ENCODE measurements at places on chromosomes 12 and 14. TPM values are rescaled to one million over a fixed set of nuclear protein-coding genes. Genes with fewer than 3 reads are reported as not detected.

The SP7 gene
- total RNA-seq: not detected

DNA sequence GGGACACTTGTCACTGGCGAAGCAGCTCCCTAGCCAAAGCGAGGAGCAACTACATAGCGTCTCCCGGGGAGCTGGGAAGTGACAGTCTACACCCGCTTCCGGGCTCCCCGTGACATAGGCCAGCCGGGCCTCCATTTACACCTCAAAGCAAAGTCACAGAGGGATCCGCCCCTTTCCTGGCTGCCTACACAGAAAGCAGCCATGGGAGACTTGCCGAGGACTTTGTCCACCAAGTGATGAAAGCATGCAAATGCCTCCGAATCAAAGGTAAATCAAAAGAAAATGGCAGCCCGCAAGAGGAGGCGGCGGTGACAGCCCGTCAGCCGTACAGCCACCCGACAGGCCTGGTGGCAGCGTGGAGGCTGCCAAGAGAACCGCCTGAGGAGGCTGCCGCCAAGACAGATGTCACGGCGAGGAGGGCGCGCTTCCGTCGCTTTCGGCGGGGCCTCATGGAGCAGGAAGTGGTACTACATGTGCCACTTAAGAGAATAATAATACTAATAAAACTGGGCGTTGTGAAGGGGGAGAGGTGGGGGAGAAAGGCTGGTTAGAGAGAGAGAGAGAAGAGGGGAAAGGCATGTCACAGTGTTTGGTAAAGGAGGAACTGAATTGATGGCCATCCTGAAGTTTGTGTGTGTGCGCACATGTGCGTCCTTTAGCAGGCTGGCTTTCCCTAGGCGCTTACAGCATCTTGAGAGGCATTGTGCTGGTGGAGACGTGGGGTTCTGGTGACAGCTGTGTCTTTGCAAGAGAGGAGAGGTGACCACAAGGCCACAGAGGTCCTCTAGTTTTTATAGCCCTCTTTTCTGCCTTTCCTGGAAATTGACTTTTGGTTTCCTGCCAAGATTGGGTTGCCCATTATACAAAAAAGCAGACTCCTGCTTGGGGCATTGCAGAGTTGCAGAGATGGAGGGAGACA is 661.7 kb downstream of the VRK1 start:
- peaks cover 36% of the 10 kb centered on the region for H3K36me3 ChIP-seq
- DNase-seq: peak; percentile 90
- H3K27ac ChIP-seq: peak overlapping the region; percentile 100
- H3K27me3 ChIP-seq: no peaks in the 10 kb centered on the region
- H3K4me3 ChIP-seq: peak overlapping the region; percentile 96
- peaks cover 50% of the 10 kb centered on the region for H3K4me1 ChIP-seq

The PELI2 gene
- 6.4 TPM for total RNA-seq

The STAC3 gene
- total RNA-seq: 2.0 TPM

DNA sequence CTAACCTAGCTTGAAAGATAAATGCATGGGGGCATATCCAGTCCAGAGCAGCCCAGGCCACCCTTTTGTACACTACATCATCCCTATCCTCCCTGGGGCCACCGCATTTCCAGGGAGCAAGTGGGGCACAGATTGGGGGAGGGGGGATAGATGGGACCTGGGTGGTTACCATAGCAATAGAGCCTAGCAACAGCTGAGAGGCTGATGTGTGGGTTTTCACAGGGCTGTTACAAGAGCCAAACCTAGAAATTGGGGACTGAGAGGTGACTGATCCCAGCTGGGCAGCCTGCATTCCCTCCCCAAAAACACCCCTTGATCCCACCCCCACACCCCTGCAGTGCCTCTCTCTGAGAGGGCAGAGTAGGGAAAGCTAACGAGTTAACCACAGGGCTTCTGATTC is 3.7 kb upstream of the ZNF384 start:
- peaks cover 2% of the 10 kb centered on the region for H3K36me3 ChIP-seq
- no peak overlapping the region for H3K27ac ChIP-seq
- no peaks in the 10 kb centered on the region for H3K27me3 ChIP-seq
- no peak for DNase-seq
- H3K4me1 ChIP-seq: peaks cover 9% of the 10 kb centered on the region

GRCh38 chr12:101967506-101967905 is 90.1 kb downstream of the DRAM1 start:
- peaks cover 13% of the 10 kb centered on the region for H3K4me1 ChIP-seq
- no peak overlapping the region for H3K27ac ChIP-seq
- no peaks in the 10 kb centered on the region for H3K27me3 ChIP-seq
- DNase-seq: no peak
- H3K4me3 ChIP-seq: no peak overlapping the region

The PAWR gene
- 4.6 TPM for total RNA-seq

- DNase-seq: no peak
- H3K36me3 ChIP-seq: no peaks in the 10 kb centered on the region
- H3K27me3 ChIP-seq: peaks cover 25% of the 10 kb centered on the region
- no peaks in the 10 kb centered on the region for H3K4me1 ChIP-seq
These were observed 41.9 kb downstream of the CYP46A1 start for GRCh38 chr14:99725774-99726537.

- no peaks in the 10 kb centered on the region for H3K4me1 ChIP-seq
- H3K36me3 ChIP-seq: no peaks in the 10 kb centered on the region
- DNase-seq: no peak
- H3K27ac ChIP-seq: no peak overlapping the region
- peaks cover 4% of the 10 kb centered on the region for H3K27me3 ChIP-seq
- no peak overlapping the region for H3K4me3 ChIP-seq
These were observed 289.1 kb downstream of the RPS29 start for GRCh38 chr14:49297102-49297501.

- no peak overlapping the region for H3K27ac ChIP-seq
- no peak for DNase-seq
- no peaks in the 10 kb centered on the region for H3K27me3 ChIP-seq
- H3K4me3 ChIP-seq: no peak overlapping the region
- peaks cover 51% of the 10 kb centered on the region for H3K36me3 ChIP-seq
- peaks cover 25% of the 10 kb centered on the region for H3K4me1 ChIP-seq
These were observed 30.6 kb upstream of the SLC6A13 start for GRCh38 chr12:293199-293598.

DNA sequence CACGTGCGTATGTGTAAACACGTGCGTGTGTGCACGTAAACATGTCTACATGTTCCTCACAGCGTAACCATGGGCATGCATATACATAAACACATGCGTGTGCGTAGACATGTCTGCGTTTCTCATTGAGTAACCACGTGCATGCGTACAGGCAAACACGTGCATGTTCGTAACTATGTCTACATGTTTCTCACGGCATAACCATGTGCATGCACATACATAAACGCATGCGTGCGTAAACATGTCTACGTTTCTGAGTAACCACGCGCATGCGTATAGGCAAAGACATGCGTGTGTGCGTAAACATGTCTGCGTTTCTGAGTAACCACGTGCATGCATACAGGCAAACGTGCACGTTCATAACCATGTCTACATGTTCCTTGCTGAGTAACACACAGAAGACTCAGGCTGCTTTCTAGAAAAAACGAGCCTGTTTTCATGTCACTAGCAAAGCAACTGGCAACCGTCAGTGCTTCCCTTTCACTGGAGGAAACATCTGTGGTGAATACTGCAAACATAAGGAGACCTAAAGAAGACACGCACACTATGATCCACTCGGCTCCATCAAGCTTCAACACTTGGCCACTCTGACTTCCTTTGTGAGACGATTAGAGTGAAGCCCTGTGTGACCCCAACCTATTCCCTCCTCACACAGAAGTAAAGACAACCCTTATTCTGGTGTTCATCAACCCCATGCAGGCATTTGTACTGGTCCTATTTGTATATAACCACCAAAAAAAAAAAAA is 28.8 kb downstream of the POLE start:
- H3K27ac ChIP-seq: no peak overlapping the region
- DNase-seq: no peak
- H3K27me3 ChIP-seq: no peaks in the 10 kb centered on the region
- peaks cover 68% of the 10 kb centered on the region for H3K36me3 ChIP-seq
- H3K4me1 ChIP-seq: no peaks in the 10 kb centered on the region

DNA sequence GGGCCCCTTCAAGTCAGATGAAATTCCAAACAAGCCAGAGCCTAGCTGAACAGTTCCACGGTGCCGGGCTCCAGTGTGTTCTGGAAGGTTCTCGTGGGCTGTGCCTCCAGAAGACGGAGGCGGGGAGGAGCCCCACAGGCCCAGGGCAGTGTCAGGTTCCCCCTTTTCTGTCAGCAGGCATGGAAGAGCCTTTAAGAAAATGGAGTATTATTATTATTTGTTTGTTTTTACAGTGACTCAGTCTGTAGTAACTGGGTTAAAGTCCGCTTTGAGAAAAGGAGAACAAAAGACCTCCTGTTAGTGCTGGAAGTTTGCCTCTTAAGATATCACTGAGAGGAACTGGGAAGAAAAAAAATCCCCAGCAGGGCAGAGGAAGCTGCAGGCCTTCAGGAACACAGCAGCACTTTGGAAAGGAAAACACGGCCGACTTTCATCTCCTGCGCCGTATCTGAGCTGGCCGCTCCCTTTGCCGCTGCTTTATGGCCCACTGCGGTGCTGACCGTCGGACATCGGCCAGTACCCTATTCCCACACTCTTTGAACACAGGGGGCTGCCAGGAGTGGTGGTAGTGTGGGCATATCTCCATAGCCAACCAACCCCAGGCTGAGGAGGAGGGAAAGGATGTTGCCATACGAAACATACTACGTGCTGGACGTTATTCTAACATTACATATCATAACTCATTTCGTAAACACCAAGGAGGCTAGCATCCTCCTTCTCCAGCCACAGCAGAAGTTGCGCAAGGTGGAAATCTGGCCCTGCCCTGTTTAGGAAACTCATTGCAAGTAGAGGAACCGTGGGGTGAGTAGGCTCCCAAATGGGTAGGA is 194.0 kb downstream of the ZFP36L1 start:
- no peaks in the 10 kb centered on the region for H3K36me3 ChIP-seq
- no peak overlapping the region for H3K4me3 ChIP-seq
- DNase-seq: no peak
- H3K27ac ChIP-seq: no peak overlapping the region

The WNT1 gene
- total RNA-seq: not detected

The SENP1 gene
- 37.7 TPM for total RNA-seq

The ISCA2 gene
- 35.2 TPM for total RNA-seq

- no peak overlapping the region for H3K4me3 ChIP-seq
- peaks cover 32% of the 10 kb centered on the region for H3K4me1 ChIP-seq
- H3K27ac ChIP-seq: no peak overlapping the region
- peaks cover 42% of the 10 kb centered on the region for H3K36me3 ChIP-seq
- H3K27me3 ChIP-seq: peaks cover 13% of the 10 kb centered on the region
These were observed 4.7 kb downstream of the SOCS2 start for GRCh38 chr12:93577222-93577621.

The PPP1R36 gene
- total RNA-seq: 0.31 TPM

DNA sequence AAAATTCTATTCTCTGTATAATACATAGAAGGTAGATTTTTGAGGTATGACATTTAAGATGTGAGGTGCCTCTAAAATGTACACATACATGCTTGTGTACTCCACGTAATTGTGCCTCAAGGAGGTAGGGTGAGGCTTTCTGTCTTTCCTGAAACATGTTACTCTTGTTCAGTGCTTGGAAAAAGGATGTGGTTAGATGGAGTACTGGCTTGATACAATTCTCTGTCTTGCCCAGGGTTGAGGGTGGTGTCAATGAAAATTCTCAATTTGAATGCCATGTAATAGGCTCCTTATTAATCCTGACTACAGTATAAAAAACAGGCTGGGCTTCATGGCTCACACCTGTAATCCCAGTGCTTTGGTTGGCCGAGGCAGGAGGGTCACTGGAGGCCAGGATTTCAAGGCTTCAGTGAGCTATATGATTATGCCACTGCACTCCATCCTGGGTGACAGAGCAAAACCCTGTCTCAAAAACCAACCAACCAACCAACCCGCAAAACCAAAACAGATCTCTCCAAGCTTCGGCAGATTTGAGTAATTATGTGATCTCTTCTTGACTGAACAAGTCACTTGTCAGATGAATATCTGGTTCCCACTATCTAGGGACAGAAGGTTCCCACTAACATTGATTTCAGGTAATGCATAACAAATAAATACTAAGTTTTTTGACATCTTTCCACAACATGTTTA is 41.6 kb downstream of the RCOR1 start:
- no peaks in the 10 kb centered on the region for H3K36me3 ChIP-seq
- H3K4me1 ChIP-seq: peaks cover 11% of the 10 kb centered on the region
- no peaks in the 10 kb centered on the region for H3K27me3 ChIP-seq
- DNase-seq: peak; percentile 56
- H3K4me3 ChIP-seq: no peak overlapping the region

The NTS gene
- not detected for total RNA-seq

- no peaks in the 10 kb centered on the region for H3K27me3 ChIP-seq
- no peak overlapping the region for H3K4me3 ChIP-seq
- H3K27ac ChIP-seq: no peak overlapping the region
- H3K4me1 ChIP-seq: peaks cover 10% of the 10 kb centered on the region
- H3K36me3 ChIP-seq: no peaks in the 10 kb centered on the region
These were observed 55.4 kb upstream of the RNU6-8 start for GRCh38 chr14:32258336-32258993.

DNA sequence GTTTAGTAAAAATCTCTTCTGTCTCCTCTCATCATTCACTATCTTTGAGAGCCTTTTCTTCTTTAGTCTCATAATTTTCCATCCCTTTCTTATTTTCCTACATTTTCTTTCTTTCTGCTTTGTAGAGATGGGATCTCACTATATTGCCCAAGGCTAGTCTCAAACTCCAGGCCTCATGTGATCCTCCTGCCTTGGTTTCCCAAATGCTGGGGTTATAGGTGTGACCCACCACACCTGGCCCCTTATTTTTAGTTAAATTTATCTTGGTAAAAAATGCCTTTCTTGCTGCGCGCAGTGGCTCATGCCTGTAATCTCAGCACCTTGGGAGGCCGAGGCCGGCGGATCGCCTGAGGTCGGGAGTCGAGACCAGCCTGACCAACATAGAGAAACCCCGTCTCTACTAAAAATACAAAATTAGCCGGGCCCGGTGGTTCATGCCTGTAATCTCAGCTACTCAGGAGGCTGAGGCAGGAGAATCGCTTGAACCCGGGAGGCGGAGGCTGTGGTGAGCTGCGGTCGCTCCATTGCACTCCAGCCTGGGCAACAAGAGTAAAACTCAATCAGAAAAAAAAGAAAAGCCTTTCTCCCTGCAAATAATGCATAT is 996 bp downstream of the SLC2A3 start:
- peaks cover 19% of the 10 kb centered on the region for H3K36me3 ChIP-seq
- H3K4me1 ChIP-seq: peaks cover 22% of the 10 kb centered on the region
- H3K27me3 ChIP-seq: no peaks in the 10 kb centered on the region
- H3K4me3 ChIP-seq: no peak overlapping the region
- no peak overlapping the region for H3K27ac ChIP-seq

GRCh38 chr12:57235017-57235727 is 5.7 kb downstream of the SHMT2 start:
- H3K4me1 ChIP-seq: peaks cover 57% of the 10 kb centered on the region
- H3K36me3 ChIP-seq: peaks cover 49% of the 10 kb centered on the region
- H3K27me3 ChIP-seq: peaks cover 18% of the 10 kb centered on the region
- no peak for DNase-seq

DNA sequence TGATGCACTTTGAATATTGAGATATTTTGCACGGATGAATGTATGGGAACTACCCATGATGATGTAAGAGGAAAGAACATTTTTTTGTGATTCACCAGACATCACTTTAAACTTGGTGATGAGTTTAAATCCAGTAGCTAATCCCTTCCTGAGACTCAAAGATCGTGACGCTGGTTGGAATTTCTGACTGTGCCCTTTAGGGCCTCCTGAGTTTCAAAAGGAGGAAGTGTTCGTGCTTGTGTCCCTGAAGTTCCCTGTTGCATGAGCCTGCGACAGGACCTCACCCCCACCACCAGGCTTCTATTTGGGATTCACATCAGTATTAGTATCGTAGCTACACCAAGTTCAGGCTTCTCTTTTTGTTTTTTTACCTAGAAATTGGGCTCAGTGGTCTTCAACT is 18.6 kb upstream of the RIN3 start:
- no peak overlapping the region for H3K4me3 ChIP-seq
- DNase-seq: no peak
- no peaks in the 10 kb centered on the region for H3K4me1 ChIP-seq
- no peaks in the 10 kb centered on the region for H3K36me3 ChIP-seq
- no peaks in the 10 kb centered on the region for H3K27me3 ChIP-seq
